ENCODE measurements at places on chromosomes 2 and 18. TPM values are rescaled to one million over a fixed set of nuclear protein-coding genes. Genes with fewer than 3 reads are reported as not detected.

The AFF3 gene
- not detected for total RNA-seq

The C1GALT1C1L gene
- total RNA-seq: 4.6 TPM

The CFAP221 gene
- total RNA-seq: not detected

The TUBB8B gene
- total RNA-seq: not detected

The NEURL3 gene
- total RNA-seq: 0.48 TPM

The TSGA10 gene
- total RNA-seq: 13.5 TPM

The TMEM17 gene
- 7.6 TPM for total RNA-seq

The CXCR1 gene
- not detected for total RNA-seq

The TMEM37 gene
- 1.2 TPM for total RNA-seq

The MEIS1 gene
- total RNA-seq: 9.1 TPM

The SLC19A3 gene
- 4.5 TPM for total RNA-seq

The FBXO15 gene
- 2.2 TPM for total RNA-seq

The ZNF519 gene
- total RNA-seq: 23.8 TPM

The GALNT5 gene
- 1.9 TPM for total RNA-seq

The C2orf80 gene
- total RNA-seq: not detected

The IL1F10 gene
- not detected for total RNA-seq

The CRYGC gene
- not detected for total RNA-seq

The MAPK4 gene
- not detected for total RNA-seq

The LYPD6B gene
- 10.0 TPM for total RNA-seq

The FARP2 gene
- total RNA-seq: 81.5 TPM

The RPL37A gene
- total RNA-seq: 2,378 TPM

The AKAIN1 gene
- not detected for total RNA-seq

The PNPT1 gene
- total RNA-seq: 34.1 TPM

The STK39 gene
- 14.5 TPM for total RNA-seq

The PKDCC gene
- 3.9 TPM for total RNA-seq

The FASTKD2 gene
- total RNA-seq: 12.0 TPM

The TACR1 gene
- total RNA-seq: not detected

The CRYBA2 gene
- not detected for total RNA-seq

The GKN2 gene
- total RNA-seq: not detected

The CCDC85A gene
- not detected for total RNA-seq

The GKN1 gene
- not detected for total RNA-seq

The LGALSL gene
- total RNA-seq: 9.7 TPM

The SPR gene
- total RNA-seq: 33.6 TPM

The REEP1 gene
- 0.25 TPM for total RNA-seq

The AP1S3 gene
- 73.3 TPM for total RNA-seq

The OXER1 gene
- not detected for total RNA-seq

The SULT1C4 gene
- total RNA-seq: not detected

The ALPG gene
- total RNA-seq: 1.2 TPM

The UBE2E3 gene
- total RNA-seq: 139 TPM

The PRR30 gene
- not detected for total RNA-seq

The SERPINB13 gene
- total RNA-seq: not detected

The VIT gene
- not detected for total RNA-seq

The PLEKHM3 gene
- 8.4 TPM for total RNA-seq

The TNFRSF11A gene
- 6.3 TPM for total RNA-seq

The USP40 gene
- 116 TPM for total RNA-seq

The TEKT4 gene
- 0.15 TPM for total RNA-seq

The CYS1 gene
- 0.43 TPM for total RNA-seq

The CDKL4 gene
- total RNA-seq: not detected

The SRD5A2 gene
- total RNA-seq: not detected
